ENCODE measurements at places on chromosomes 5 and 9. TPM values are rescaled to one million over a fixed set of nuclear protein-coding genes. Genes with fewer than 3 reads are reported as not detected.

ZBED3 gene
- total RNA-seq, result 3.3 TPM

FST gene
- 0.14 TPM for total RNA-seq

SLC34A1 gene
- not detected for total RNA-seq

CCDC192 gene
- total RNA-seq, result not detected

LAMC3 gene
- total RNA-seq, result 0.29 TPM

PCDHA9 gene
- total RNA-seq, result not detected

SLC34A3 gene
- total RNA-seq, result 0.07 TPM

ARID3C gene
- total RNA-seq, result not detected

MEIKIN gene
- not detected for total RNA-seq

Data from epithelial cell of proximal tubule (primary cell).